Smooth muscle cell of the brain vasculature (primary cell): ENCODE measurements at places on chromosomes 16 and 17.

GRCh38 chr16:11004973-11005610 lies 60.7 kb downstream of the CLEC16A start:
- no peak for DNase-seq

GRCh38 chr16:30553393-30553899 lies 4.7 kb downstream of the ZNF764 start:
- DNase-seq, result no peak

GRCh38 chr17:49890077-49890821 lies 42.4 kb upstream of the TAC4 start:
- no peak for DNase-seq

DNA sequence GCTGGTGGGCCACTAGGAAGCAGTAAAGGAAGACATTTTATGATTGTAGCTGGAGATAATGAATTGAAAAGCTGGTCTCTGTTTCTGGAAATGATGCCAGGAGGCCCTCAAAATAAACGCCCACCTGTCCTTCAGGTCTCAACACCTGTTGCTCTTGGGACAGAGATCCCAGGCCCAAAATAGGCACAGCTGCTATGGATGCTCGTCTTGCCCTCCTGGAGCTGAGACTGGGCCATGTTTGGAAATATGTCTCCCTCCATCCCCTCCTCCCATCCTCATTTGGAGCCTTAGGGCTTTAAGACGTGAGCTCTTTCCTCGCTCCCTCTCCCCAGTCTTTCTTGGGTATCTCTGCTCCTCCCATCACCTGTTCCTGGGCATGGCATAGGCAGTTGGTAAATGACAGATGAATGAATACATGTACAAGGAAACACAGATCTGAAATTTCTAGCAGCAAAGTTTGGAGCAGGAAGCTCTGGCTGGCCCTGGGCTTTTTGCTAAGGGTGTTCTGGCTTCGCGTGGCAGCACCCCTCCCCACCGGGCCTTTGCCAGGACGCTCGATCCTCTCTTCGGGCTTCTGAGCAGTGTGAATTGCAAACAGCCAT lies 33.3 kb downstream of the MYH3 start:
- DNase-seq, result no peak

DNA sequence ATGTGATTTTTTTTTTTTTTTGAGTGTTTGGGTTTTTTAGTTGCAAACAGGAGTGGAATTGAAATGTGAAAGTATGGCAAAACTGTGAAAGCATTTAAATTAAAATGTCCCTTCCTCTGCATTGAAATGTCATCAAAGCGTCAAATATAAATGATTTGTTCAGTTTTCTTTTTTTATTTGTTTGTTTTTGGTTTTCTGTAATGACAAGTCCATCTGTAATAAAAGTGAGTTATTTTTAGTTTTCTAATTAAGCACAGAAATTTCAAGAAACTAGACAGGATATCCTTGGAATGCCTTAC lies 1.9 kb upstream of the TOB1 start:
- DNase-seq, result no peak

DNA sequence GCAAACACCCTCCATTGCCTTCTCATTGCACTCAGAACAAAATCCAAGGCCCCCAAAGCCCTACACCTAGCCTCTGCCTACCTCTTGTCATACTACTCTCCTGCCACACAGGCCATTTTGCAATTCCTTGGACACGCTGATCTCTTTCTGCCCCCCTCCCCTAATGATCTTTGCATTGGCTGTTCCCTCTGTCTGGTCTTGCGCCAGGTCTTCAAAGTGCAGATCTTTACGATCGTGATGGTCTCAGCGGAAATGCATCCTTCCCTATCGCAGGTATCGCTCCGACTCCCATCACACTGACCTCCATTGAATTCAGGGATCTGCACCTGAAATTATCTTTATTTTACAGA lies 777 bp upstream of the MOSMO start:
- DNase-seq, result no peak

DNA sequence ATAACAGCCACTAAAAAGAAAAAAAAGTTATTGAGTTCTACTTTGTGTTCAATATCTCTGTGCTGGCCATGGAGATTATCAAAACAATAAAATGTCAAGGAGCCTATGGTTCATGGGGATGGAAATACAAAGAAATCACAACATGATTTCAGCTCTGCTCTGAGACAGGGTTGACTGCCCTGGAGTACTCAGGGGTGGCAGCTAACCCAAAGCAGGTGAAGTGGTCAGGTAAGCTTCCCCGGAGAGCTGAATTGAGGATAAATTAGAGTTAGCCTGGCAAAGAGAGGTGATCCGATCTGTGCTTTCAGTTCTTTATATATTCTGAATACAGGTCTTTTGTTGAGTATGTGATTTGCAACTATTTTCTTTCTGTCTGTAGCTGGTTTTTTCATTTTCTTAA lies 119.3 kb upstream of the TMEM97 start:
- no peak for DNase-seq

- DNase-seq, result no peak
Measured at GRCh38 chr16:57031156-57031555, 41.8 kb downstream of the NLRC5 start.

GRCh38 chr16:9378876-9379275 lies 287.4 kb downstream of the HAPSTR1 start:
- no peak for DNase-seq

DNA sequence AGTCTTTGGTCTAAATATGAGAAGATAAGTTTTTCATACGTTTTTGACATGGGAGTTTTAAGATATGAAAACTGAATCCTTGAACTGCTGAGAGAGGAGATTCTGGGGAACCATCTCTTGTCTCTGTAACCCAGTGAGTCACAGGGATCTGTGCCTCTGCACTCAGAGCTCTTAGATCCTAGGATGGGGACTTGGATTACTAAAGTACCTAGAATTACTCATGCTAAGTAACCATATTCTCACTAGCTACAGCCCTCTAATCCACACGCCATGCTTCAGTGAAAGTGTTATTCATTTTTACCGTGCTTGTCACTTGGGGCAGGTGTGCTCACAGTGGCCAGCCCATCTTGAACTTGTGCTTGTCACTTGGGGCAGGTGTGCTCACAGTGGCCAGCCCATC lies 2.0 kb downstream of the MRM3 start:
- no peak for DNase-seq

- DNase-seq, result no peak
Measured at GRCh38 chr17:16352667-16353316, 477 bp downstream of the CENPV start.

DNA sequence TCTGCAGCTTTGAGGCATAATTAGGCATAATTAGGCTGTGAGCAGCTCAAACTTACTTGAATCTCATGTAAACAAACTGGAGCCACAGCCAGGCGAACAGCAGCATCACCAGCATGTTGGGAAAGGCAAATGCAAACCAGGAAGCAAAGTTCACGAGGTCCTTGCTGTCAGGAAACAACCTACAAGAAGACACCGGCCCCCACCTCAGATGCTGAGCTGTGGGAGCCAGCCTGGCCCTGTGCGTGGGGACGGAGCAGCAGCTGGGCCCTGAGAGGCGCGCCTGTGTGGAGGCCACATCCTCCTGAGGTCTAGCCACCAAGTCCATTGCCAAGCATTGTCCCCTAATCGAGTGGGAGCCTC lies 12.2 kb downstream of the SLC13A5 start:
- DNase-seq, result no peak

GRCh38 chr16:12317856-12318537 lies 341.5 kb downstream of the SNX29 start:
- no peak for DNase-seq

DNA sequence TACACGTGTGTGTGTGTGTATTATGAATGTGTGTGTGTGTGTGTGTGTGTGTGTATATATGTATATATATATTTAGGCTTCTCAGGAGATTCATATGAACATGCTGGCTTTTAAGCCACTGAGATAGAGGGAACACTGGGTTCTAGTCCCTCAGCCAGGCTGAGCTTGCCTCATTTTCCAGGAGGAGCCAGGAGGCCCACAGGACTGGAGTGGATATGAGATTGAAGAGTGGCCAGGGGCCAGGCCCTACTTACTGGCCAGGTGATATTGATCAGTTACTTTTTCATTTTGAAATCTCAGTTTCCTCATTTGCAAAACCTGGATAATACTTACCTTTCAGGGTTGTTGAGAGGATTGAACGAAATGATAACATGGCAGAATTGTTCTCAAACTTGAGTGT lies 5.8 kb downstream of the PCTP start:
- no peak for DNase-seq

GRCh38 chr16:4372578-4373355 lies 1.1 kb downstream of the VASN start:
- no peak for DNase-seq

- no peak for DNase-seq
Measured at GRCh38 chr16:83374979-83375378, 432.8 kb upstream of the HSBP1 start.

- DNase-seq, result no peak
Measured at GRCh38 chr16:59044616-59045015, 310.5 kb upstream of the GOT2 start.
